Right renal pelvis (tissue), 4 donors: ENCODE measurements at places on chromosomes 11 and 22. TPM values are rescaled to one million over a fixed set of nuclear protein-coding genes. Genes with fewer than 3 reads are reported as not detected.

Gene BIRC2
- polyA plus RNA-seq = 94.7 TPM

Gene KRTAP5-2
- polyA plus RNA-seq = not detected

Gene ANO9
- 7.8 TPM for polyA plus RNA-seq

Gene KRTAP5-7
- not detected for polyA plus RNA-seq

Gene PDE2A
- 16.2 TPM for polyA plus RNA-seq

Gene STK33
- 28.0 TPM for polyA plus RNA-seq

Gene DENND6B
- 14.8 TPM for polyA plus RNA-seq

Gene SLC6A5
- 0.13 TPM for polyA plus RNA-seq

Gene FAR1
- 70.4 TPM for polyA plus RNA-seq

Gene SPCS2
- 310 TPM for polyA plus RNA-seq

Gene ASCC2
- polyA plus RNA-seq = 47.7 TPM

Gene MPPED2
- polyA plus RNA-seq = 22.0 TPM

Gene ZC3H7B
- 85.0 TPM for polyA plus RNA-seq

Gene APOBEC3F
- polyA plus RNA-seq = 5.9 TPM

Gene TMEM86A
- polyA plus RNA-seq = 9.9 TPM

Gene MS4A8
- polyA plus RNA-seq = not detected

- DNase-seq = no peak
Measured at GRCh38 chr11:76810151-76810853, 27.1 kb downstream of the TSKU start.

- DNase-seq = no peak
Measured at GRCh38 chr11:134055029-134055428, 13.8 kb upstream of the JAM3 start.

- DNase-seq = peak; percentile 44
Measured at GRCh38 chr11:93741882-93742226, 382 bp downstream of the C11orf54 start.

DNA sequence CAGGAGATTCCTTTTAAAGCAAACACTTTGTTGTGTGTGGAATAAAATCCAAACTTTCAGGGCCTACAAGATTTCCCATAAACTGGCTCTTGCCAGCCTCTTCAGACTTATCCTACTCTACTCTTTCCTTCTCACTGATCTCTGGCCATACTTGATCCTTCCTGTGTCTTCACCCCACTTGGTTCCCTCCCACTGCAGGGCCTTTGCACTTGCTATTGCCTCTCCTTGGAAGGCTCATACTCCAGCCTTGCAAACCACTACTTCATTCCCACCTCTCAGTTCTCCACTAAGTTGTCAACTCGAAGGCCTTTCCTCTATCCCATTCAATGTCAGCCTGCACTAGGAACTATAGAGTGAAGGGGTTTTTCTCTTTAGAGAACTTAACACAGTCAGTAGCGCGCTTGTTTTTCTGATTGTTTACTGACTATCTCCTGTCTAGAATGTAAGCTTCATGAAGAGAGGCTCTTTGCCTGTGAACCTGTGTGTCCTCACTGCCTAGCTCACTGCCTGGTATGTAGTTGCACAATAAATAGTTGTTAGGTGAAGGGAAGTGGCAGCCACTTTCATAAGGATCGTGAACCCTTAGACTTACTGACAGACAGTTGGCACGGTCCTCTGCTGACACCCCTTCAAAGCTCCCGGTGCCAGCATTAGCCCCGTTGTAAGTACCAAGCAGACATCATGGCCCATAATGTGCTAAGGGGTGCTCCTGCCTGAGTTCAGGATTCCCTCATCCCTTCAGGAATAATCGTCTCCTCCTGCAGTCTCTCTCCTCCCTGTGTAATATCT is 833 bp upstream of the ME3 start:
- no peak for DNase-seq

GRCh38 chr11:61075891-61076290 is 26.4 kb upstream of the CD5 start:
- no peak for DNase-seq

DNA sequence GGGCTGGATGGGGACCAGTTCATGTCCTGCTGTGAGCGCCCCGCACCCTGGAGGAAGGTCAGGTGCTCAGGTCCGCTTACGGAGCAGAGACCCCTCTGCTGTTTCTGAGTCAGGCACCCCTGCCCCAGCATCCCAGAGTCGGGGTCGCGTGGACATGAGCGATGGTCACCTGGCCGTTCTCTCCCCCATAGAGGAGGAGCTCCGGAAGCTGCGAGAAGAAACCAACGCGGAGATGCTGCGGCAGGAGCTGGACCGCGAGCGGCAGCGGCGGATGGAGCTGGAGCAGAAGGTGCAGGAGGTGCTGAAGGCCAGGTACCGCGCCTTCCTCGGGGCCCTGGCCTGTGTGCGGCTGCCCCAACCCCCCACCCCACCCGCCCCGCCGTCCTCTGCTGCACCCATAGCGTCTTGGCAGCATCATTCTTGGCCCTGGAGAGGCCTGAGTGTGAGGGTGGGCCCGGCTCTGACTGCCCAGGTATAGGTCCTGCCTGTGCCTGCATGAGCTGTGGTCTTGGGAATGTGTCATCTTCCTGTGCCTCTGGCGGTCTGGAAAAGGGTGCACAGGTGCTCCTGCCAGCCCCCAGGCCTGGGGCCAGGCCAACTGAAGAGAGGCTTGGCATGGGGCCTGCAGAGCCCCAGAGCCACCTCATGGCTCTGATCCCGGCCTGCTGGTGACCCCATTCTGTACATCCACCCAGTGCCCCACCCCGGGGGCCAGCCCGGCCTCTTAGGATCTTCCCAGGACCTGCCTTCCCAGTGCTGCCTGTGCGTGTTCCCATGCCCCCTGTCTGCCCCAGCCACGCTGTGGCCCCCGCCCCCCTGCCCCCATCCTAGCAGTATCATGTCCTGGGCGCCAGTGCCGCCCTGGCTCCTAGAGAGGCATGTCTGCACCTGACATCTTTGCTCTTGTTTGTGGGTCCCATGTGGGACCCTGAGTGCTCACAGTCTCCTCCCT is 38.1 kb downstream of the GRAMD4 start:
- no peak for DNase-seq

- DNase-seq = no peak
Measured at GRCh38 chr11:75301131-75301530, 50.3 kb downstream of the ARRB1 start.

GRCh38 chr11:1458340-1459218 is 28.0 kb downstream of the MOB2 start:
- peak; percentile 49 for DNase-seq

- peak; percentile 6 for DNase-seq
Measured at GRCh38 chr11:15941206-15941770, 415.1 kb downstream of the SOX6 start.

- DNase-seq = no peak
Measured at GRCh38 chr11:102197670-102198139, 87.5 kb downstream of the YAP1 start.

DNA sequence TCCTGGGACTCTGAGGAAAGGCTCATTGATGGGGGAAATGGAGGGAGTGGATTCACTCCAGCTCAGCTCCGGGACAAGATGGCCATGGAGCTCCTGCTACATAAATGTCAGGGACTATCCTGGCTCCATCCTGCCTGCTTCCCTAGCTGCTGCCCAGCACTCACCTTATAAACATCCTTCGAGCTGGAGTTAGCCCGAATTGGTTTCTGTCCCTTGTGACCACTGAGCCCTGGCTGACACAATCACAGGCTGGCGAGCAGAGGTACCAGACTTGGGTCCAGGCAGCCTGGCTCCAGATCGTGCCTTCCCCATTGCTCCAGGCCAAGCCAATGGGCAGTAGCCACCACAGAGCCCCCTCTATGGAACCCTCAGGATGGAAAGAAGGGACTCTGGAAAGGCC is 77.6 kb downstream of the FDX1 start:
- no peak for DNase-seq

GRCh38 chr11:127791844-127792243 is 791.3 kb upstream of the KIRREL3 start:
- no peak for DNase-seq

- DNase-seq = peak; percentile 60
Measured at GRCh38 chr22:41382098-41382578, 396 bp downstream of the TEF start.

DNA sequence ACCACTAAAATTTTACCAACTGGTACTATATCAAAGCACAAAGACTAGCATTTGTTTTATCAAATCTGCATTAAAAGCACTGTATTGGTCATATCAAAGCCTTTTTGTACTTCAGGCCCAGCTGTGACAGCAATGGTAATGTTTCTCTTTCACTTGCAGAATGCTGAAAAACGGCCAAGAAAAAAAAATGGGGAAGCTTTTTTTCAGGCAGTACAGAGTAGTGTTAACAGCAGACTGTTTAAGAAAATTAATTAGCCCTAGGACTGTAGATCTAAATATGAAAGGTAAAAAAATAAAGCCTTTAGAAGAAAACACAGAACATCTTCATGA is 33.3 kb downstream of the DENND5A start:
- DNase-seq = peak; percentile 25

- no peak for DNase-seq
Measured at GRCh38 chr11:22426915-22427314, 88.7 kb downstream of the SLC17A6 start.

- DNase-seq = no peak
Measured at GRCh38 chr22:40328546-40329456, 17.5 kb upstream of the ADSL start.

DNA sequence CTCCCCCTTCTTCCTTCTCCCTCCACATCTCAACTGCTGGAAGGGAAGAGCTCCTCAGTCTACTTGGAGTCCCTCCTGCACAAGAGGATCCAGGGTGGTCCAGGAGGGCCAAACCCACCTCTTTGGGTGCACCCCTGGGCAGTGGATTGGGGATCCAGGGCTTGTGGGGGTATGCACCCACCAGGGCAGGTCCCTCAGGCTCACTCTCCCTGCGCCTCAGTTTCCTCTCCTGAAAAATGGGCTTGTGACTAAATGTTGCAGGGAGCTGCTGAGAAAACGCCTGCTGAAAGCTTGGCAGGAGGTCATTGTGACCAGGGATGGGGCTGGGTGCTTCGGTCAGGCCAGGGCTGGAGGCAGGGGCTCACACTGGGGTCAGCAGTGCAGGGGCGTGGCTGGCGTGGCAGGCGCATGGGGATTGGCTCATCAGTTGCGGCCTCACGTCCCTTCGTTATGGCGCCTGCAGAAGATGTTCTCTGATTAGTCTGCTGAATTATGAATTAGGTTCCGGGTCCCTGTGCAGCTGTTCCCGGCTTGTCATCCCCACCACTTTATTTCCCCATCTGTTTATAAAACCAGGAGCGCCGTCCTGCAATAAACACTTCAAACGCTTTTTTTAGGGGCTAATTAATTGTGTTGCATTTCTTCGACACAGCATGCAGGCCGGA is 25.7 kb upstream of the CCDC188 start:
- DNase-seq = no peak

- no peak for DNase-seq
Measured at GRCh38 chr22:47445716-47446290, 683.4 kb downstream of the TBC1D22A start.

- DNase-seq = no peak
Measured at GRCh38 chr11:79570104-79570503, 129.3 kb upstream of the TENM4 start.

- DNase-seq = no peak
Measured at GRCh38 chr11:16364254-16364653, 7.9 kb upstream of the SOX6 start.

DNA sequence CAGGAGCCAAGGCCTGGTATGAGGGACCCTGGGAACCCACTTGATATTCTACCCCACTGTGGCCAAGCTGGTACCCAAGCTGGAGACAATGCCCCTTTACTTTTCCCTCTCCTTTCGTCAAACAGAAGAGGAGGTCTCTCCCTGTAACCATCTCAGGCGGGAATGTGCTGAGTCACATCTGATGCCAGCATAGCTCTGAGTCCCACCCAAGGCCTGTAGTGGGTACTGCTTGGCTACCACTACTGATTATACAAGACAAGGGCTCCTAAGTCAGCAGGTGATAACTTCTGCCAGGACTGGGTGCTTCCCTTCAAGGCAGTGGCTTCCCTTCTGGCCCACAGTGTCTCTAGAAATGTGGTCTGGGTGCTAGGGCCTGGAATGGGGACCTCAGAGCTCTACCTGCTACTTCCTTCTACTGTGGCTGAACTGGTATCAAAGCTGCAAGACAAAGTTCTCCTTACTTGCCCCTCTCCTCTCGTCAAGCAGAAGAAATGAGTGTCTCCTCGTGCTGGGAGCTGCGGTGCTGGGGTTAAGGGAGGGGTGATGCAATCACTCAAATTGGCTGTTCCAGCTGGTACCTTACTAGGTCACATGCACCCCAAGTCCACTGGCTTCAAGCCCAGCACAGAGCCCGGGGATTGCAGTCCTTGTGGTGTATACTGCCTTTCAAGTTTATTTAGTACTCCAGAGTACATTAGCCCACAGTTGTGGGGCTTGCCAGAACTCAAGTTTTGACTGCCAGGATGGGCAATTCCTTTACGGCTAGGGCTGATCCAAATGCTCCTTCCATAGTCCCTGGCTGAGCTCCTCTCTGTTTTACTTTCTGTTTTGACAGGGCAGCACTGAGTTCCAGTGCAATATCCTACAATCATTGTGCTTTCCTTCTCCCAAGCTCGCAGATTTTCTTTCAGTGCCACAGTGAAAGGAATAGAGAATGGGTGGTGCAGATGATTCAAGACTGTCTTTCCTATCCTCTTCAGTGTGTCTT is 419.7 kb upstream of the CNTN5 start:
- no peak for DNase-seq

DNA sequence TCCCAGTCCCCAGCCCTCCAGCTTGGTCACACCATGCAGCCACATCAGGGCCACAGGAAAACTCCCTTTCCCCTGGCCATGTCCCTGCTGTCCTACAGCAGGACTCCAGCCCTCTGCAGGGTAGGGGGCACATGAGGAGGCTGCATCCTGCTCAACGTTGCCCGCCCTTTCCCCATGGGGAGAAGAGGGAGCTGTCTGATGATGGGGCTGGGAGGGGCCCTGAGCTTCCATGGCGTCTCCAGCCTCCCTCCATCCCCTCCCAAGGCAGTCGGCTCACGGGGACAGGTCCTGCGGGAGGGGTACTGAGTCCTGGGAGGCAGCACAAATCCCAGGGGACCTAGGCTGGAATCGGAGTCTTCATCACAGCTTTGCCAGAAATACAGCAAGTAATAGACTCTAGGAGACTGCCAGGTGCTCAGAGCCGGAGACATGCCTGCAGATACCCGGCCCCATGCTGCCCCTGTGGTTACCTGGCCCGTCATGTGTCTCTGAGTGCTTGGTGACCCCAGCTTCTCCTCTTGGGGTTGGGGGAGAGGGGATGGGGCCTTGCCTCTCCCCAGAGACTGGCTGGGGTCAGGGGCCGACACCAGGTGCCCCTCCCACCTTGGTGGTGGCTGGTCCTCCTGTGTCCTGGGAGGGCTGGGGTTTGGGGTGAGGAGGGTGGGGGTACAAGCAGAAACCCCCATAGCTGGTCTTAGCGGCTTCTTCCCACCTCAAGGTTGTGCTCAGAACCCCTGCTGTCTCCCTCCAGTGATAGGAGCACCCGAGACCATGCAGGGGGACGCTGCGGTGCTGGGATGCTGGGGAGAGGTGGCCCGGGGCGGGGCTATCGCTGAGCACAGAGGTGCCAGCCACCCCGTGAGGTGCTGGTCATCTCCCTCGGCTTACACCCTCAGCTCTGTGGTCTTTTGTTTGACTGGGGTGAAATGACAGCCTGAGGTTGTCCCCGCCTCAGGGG is 2.3 kb downstream of the MRGPRE start:
- no peak for DNase-seq

- DNase-seq = no peak
Measured at GRCh38 chr22:20430101-20430719, 7.4 kb downstream of the SCARF2 start.
